Activated T-cell treated with anti-CD3 and anti-CD28 coated beads, Interleukin-2, amount 50 U/mL, for 1 hour (primary cell): ENCODE measurements at places on chromosomes 2 and 18.

GRCh38 chr2:56654936-56655335 lies 471.1 kb downstream of the CCDC85A start:
- no peak for DNase-seq

DNA sequence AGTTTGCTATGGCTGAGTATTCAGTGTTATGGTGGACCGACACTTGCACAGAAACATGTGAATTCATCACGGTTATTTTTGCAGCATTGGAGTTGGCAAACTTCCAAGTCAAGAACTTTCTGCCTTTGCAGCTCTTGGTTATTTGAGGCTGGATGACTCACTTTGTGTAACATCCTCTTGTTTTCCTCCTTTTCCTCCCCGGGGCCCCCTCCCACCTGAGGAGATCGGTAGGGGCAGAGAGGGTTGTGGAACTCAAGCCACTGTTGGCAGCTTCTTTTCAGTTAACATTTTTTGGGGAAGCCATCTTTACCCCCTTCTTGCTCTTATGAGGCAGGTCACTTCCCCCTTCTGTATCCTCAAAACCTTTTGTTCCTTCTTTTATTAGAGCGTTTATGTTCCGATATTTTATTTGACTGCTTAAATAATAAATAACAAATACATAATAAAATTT lies 48.6 kb downstream of the DDX1 start:
- no peak for DNase-seq

DNA sequence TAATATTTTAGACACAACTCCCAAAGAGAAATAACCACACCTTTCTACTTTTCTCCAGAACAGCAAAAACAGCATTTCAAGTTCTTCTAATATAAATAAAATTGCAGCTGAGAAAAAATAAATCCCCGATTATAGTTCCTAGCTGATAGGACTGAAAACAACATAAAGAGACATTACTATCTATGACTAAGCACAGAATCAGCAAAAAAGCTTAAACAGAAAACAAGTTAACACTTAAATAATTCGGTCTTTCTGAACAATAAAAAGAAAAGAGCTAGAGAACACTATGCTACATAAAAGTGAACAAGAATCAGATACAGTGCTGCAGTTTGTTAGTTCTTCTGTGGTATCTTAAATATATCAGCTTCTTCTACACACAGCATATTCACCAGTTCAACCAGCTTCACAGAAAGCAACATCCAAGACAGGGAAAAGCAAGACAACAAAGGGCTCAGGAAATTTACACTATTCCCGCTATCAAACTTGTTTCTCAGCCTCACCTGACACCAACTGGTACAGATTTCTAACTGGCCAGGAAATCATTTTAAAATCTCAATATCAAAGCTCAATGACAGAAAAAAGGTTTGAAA lies 28.6 kb downstream of the FEZ2 start:
- DNase-seq = no peak

DNA sequence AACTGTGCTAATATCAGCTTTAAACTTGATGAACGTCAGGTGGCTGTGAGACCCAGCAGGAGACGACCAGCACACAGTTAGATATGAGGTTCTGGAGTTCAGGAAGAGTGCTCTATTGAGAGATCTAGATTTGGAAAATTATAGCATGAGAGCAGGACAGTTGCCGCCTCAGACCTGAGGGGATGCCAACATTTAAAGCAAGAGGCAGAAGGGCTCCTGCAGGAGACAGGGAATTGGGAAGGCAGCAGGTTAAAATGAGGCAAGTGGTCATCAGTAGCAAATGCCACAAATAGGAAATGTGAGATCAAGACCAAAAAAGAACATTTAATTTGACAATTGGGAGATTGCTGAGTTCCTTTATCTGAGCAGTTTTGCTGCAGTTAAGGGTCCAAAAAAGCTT lies 471.9 kb downstream of the TGIF1 start:
- DNase-seq = no peak

DNA sequence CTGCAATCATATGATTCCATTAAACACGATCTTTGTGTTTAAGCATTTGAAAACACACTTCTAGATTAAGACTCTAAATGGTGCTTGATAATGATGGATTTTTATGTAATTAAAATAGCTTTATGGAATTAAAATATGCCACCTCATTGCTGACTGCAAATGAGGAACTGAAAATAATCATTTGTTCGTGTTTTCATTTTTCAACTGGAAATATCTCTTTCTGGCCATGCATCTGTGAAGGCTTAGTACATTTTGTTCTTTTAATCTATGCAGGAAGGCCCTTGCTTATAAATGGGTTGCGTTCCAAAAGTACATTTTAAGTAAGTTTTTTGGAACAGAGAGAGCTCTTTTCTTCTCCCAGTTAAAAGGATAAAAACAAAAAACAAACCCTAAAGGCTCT lies 125.5 kb downstream of the MC4R start:
- DNase-seq = no peak

DNA sequence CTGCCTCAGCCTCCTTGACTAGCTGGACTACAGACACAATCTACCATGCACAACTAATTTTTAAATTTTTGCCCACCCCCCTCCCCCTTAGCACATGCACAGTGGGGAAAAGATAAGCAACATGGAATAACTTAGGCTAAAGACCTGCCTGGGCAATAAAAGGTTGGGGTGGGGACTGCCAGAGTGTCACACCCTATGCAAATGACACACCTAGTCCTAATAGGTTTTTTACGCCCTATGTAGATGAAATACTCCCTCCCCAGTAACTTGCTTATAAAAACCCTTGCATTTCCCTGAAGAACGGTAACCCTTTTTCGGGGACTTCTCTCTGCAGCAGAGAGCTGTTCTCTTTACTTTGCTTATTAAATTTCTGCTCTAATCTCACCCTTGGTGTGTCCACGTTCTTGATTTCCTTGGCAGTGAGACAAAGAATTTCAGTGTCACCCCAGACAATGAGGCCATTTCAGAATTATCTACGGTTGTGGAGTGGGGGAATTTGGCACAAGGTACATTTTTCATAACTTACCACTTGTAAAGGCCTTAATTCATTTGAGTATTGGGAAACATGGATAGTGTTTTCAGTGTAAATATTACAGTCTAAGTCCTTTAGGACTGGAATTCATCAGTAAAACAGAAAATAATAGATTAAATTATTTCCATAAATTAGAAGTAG lies 109.2 kb downstream of the NOL4 start:
- no peak for DNase-seq

- DNase-seq = no peak
These were observed 22.0 kb upstream of the FIGN start for GRCh38 chr2:163757814-163758213.

DNA sequence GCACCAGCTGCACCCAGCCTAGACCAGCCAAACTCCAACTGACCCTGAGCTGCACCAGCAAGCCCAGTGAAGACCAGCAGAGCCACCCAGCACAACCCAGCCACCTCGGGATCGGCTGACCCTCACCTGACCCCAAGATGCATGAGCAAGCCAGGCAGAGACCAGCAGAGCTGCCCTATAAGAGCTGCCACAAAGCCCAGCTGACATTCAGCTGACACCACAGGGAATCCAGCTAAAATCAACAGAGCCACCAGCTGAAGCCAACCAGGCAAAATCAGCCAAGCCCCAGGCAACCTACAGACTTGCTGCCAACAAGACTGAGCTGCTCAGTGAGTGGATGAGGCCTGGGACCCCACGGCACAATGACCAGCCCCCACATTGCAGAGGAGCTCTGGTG lies 54.6 kb downstream of the CYP27C1 start:
- no peak for DNase-seq

DNA sequence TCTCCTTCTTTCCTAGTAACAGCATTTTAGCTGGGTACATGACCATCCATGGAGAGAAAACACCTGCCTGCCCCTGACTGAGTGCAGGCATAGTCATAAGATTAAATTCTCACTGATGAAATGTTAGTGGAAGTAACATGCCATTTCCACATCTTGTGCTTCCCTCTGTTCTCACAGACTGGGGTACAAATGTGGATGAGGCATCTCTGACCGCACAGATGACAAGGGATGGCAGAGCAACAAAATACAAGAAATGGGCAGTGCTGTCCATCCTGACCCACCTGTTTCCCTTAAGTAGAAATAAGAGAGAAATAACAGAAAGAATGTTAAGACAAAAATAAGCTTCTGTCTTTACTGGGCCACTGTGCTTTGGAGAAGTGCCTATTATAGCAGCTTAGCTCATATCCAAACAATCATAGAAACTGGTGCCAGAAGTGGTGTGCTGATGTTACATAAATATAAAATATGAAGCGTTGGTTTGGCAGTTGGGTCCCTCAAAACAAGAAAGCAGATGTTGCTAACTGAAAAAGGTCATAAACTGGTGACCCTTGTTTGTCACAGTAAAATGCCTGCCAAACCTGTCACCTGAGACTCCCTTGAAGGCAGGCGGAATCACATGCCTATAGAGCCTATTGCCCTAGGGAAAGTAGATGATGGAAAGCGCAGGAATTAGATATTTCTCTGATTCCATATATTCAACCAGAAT lies 72.4 kb upstream of the CCDC150 start:
- DNase-seq = no peak

- DNase-seq = no peak
These were observed 104.8 kb downstream of the CABLES1 start for GRCh38 chr18:23239885-23240608.

GRCh38 chr18:36274083-36274715 lies 23.3 kb upstream of the FHOD3 start:
- no peak for DNase-seq

- DNase-seq = no peak
These were observed 67.5 kb upstream of the CD226 start for GRCh38 chr18:70015127-70015526.

DNA sequence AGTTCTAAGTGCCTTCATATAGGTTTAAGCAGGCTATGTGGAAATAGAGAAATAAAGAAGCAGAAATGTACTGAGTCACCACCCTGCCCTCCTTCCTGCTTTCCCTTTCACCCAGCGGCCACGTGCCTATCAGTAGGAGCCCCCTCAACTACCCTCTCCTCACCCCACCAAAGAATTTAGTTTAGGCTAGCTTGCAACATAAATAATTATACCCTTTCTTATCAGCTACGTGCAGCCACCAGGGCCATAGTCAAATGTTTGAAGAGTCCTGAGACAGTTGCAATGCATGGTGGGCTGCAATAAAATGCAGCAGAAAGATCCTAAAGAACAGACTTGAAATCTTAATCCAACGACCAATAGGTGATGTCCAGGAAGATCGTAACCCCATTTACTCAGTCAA lies 101.2 kb downstream of the RTP5 start:
- DNase-seq = no peak

DNA sequence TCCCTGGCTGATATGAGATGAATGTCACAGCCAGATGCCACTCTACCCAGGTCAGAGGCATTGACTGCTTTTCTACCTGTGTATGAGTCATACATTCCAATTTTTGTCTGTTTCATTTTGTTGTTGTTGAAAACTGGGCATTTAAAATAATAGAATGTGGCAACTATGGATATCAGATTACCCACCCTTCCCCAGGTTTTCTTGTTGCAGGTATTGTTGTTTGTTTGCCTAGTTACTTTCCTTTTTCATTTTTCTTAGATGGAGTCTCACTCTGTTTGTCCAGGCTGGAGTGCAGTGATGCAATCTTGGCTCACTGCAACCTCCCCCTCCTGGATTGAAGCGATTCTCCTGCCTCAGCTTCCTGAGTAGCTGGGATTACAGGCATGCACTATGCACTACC lies 70.2 kb downstream of the LRRC30 start:
- DNase-seq = no peak

DNA sequence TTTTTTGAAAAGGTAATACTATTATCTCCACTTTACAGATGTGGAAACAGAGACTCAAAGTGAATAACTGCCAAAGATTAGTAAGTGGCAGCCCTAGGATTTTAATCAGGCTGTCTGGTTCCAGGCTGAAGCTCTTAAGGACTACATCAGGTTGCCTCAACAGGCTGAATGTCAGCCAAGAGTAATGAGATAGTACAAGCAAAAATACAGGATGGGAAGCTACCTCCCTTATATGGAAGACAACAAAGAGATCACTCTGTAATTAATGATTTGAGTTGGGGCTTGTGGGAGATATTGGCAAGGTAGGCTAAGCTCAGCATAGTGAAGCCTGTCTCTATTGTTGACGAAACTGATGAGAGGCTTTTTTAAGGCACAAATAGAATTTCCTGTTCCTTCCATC lies 323.1 kb downstream of the KCNJ3 start:
- DNase-seq = no peak

GRCh38 chr2:138609446-138609845 lies 107.9 kb downstream of the SPOPL start:
- DNase-seq = no peak

DNA sequence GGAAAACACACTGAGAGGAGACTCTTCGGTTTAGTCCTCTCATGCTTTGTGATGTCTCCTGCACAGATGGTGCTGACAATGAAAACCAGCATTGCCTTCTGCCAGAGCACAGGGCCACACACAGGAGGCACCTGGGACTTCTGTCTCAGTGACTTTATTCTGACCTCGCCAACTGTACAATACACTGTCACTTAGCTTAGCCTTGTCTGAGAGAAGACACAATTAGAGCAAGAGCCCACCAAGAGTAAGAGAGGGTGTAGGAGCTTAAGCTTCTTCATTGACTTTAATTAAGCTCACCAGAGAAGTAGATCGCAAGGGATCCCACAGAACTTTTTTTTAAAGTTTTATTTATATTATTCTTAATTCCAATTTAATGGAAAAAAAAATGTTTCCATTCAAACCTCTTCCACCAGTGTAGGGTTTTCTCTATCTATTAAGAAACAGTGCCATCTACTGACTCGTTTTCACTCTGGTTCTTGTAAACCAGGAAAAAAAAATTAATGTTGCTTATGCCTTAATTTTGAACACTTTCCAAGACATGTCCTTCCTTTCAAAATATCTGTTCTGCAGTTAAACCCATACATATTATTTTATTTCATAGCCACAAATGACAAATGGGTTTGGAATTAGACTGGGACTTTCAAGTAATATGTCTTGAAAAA lies 42.4 kb upstream of the DDX18 start:
- DNase-seq = no peak

DNA sequence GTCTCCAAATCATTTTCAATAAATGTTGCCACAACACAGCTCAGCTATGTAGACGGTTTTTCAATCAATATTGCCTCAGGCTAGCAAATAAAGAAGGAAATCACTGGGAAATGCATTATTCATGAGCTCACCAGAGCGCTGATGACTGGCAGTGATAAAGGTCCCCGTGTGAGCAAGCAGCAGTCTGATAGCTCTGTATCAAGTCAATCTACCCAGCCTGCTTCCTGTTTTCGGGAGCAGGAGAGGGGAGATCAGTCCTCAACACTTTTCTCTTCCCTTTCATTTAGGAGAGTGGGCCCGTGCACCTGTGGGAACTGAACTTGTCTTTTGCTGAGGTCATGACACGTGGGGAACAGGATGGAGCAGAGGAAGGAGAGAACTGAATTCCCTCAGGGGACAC lies 253.9 kb upstream of the SIX2 start:
- DNase-seq = no peak

GRCh38 chr2:238776003-238776760 lies 71.7 kb upstream of the TWIST2 start:
- DNase-seq = no peak

GRCh38 chr2:231334981-231335380 lies 60.5 kb upstream of the B3GNT7 start:
- no peak for DNase-seq
